Right atrium auricular region (tissue), 2 donors: ENCODE measurements at places on chromosomes 5 and 9. TPM values are rescaled to one million over a fixed set of nuclear protein-coding genes. Genes with fewer than 3 reads are reported as not detected.

GRCh38 chr5:35058374-35058788, 10.6 kb upstream of the AGXT2 start:
- H3K4me1 ChIP-seq: no peaks in the 10 kb centered on the region
- H3K27ac ChIP-seq: no peak overlapping the region
- DNase-seq: no peak
- no peak overlapping the region for H3K4me3 ChIP-seq
- no peaks in the 10 kb centered on the region for H3K27me3 ChIP-seq
- H3K36me3 ChIP-seq: no peaks in the 10 kb centered on the region

GRCh38 chr9:76595645-76596044, 136.7 kb downstream of the GCNT1 start:
- H3K27ac ChIP-seq: no peak overlapping the region
- no peaks in the 10 kb centered on the region for H3K27me3 ChIP-seq
- H3K36me3 ChIP-seq: no peaks in the 10 kb centered on the region
- H3K4me1 ChIP-seq: no peaks in the 10 kb centered on the region
- H3K4me3 ChIP-seq: no peak overlapping the region
- DNase-seq: no peak

DNA sequence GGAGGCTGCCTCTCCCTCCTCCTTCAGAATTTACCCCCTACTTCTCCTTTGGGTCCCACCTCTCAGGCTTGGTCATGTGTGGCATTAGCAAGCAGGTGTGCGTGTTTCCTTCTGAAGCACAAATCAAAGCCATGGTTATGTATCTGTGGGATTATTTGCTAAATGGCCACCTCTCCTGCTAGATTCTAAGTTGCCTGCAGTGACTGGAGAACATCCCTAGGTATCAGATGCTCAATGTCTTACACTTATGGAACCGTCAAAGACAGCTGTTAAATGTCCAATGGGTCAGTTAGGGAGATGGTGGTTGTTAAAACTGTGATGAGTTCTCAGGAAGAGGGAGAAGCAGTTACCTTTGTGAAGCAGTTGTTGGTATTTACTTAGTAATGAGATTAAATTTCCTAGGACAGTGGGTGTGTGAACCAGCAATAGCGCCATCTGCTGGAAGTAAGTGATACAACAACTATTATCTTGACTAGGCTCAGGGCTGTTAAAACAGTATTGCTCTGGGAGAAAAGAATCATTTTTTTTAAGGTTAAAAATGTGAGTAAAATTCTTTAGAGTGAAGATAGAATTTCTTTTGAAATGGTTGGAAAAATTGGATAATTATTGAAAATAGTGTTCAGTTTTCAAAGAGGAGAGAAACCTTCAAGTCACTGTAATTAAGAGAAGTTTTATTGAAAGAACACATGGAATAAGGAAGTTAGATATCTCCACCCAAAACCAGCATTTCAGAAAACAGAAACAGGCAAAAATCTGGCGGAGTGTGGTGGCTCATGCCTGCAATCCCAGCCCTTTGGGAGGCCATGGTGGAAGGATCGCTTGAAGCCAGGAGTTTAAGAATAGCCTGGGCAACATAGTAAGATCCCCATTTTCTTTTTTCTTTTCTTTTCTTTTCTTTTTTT, 71.3 kb downstream of the TMC1 start:
- peaks cover 4% of the 10 kb centered on the region for H3K4me1 ChIP-seq
- DNase-seq: no peak
- H3K27me3 ChIP-seq: no peaks in the 10 kb centered on the region
- H3K27ac ChIP-seq: no peak overlapping the region
- no peak overlapping the region for H3K4me3 ChIP-seq

- no peak for DNase-seq
- no peaks in the 10 kb centered on the region for H3K36me3 ChIP-seq
- H3K27ac ChIP-seq: no peak overlapping the region
- H3K4me3 ChIP-seq: no peak overlapping the region
Measured at GRCh38 chr9:84677080-84677479, 7.6 kb downstream of the NTRK2 start.

The ALDH1B1 gene
- total RNA-seq: 32.0 TPM

The SMIM33 gene
- not detected for total RNA-seq

GRCh38 chr5:37838933-37839341, 904 bp downstream of the GDNF start:
- DNase-seq: no peak
- H3K27me3 ChIP-seq: no peaks in the 10 kb centered on the region
- peaks cover 52% of the 10 kb centered on the region for H3K4me1 ChIP-seq
- H3K36me3 ChIP-seq: no peaks in the 10 kb centered on the region

The PCDHGB7 gene
- total RNA-seq: 6.0 TPM

DNA sequence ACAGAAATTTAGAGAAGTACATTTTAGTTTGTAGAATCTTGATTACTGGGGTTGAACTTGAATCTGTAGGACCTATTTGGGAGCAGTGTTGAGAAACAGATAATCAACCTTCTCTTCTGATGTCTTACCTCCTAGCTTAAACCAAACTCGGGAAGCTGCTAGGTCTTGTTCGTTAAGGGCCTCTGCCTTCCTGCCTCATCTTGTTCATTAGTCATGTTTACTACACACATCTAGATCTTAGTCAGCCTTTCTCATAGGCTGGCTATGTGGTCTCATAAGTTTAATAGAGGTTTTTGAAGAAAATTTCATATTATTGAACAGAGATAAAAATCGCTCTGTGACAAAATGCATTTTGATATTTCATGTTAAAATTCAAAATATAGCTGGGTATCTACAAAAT, 331.0 kb upstream of the EDIL3 start:
- H3K36me3 ChIP-seq: no peaks in the 10 kb centered on the region
- no peak overlapping the region for H3K4me3 ChIP-seq
- no peaks in the 10 kb centered on the region for H3K4me1 ChIP-seq
